Left ventricle myocardium inferior (tissue), 1 donor: ENCODE measurements at places on chromosomes 2 and 18.

- H3K36me3 ChIP-seq = peaks cover 57% of the 10 kb centered on the region
- no peak overlapping the region for H3K4me3 ChIP-seq
- no peak for DNase-seq
These were observed 8.5 kb downstream of the PDK1 start for GRCh38 chr2:172564376-172564775.

DNA sequence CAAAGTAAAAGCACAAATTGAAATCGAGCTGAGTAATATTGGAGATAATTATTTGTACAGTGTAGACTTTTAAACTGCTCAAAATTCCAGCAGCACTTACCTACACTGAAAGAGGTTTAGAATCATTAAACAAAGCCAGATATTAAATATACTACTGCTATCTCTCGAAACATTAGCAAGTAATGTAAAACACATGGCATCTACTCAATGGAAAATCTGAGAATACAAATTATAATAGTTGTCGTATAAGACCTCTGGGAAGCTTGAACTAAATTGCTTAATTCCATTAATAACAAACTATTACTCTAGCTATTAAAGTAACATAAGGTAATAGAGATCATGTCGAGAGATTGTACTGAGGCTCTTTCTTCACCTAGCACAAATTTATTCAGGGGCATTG lies 108.9 kb downstream of the KLHL29 start:
- no peak overlapping the region for H3K4me3 ChIP-seq
- peaks cover 33% of the 10 kb centered on the region for H3K27me3 ChIP-seq
- no peaks in the 10 kb centered on the region for H3K36me3 ChIP-seq
- no peak for DNase-seq
- peaks cover 11% of the 10 kb centered on the region for H3K4me1 ChIP-seq
- H3K27ac ChIP-seq = no peak overlapping the region

- H3K27ac ChIP-seq = peak overlapping the region; percentile 17
- no peaks in the 10 kb centered on the region for H3K36me3 ChIP-seq
- peaks cover 100% of the 10 kb centered on the region for H3K4me1 ChIP-seq
- DNase-seq = no peak
- H3K4me3 ChIP-seq = no peak overlapping the region
These were observed 26.5 kb downstream of the EPAS1 start for GRCh38 chr2:46323730-46324129.

- H3K36me3 ChIP-seq = peaks cover 48% of the 10 kb centered on the region
- H3K27ac ChIP-seq = peak overlapping the region; percentile 87
- peaks cover 53% of the 10 kb centered on the region for H3K4me1 ChIP-seq
- DNase-seq = peak; percentile 72
- no peak overlapping the region for H3K4me3 ChIP-seq
- no peaks in the 10 kb centered on the region for H3K27me3 ChIP-seq
These were observed 34.2 kb downstream of the IMPA2 start for GRCh38 chr18:12015416-12016062.

DNA sequence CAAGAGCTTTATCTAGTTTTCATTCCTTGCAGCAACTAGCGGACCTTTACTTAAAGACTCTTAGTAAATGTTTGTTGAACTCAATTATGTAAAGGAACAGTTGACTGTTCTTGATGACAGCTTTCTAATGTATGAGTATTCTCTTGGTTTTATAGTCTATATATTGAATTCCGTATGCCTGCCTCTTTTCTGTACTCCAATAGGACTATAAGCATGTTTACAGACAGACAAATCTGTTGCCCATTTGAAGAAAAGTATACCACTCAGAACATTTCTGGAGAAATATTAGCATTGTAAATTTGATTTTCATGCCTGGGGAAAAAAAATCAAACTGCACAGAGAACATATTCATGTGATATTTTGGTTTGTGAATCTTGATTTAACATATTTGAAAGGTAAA lies 109.5 kb downstream of the LRRTM1 start:
- DNase-seq = no peak
- H3K4me1 ChIP-seq = no peaks in the 10 kb centered on the region
- no peak overlapping the region for H3K27ac ChIP-seq
- no peaks in the 10 kb centered on the region for H3K36me3 ChIP-seq
- no peak overlapping the region for H3K4me3 ChIP-seq
- H3K27me3 ChIP-seq = no peaks in the 10 kb centered on the region

DNA sequence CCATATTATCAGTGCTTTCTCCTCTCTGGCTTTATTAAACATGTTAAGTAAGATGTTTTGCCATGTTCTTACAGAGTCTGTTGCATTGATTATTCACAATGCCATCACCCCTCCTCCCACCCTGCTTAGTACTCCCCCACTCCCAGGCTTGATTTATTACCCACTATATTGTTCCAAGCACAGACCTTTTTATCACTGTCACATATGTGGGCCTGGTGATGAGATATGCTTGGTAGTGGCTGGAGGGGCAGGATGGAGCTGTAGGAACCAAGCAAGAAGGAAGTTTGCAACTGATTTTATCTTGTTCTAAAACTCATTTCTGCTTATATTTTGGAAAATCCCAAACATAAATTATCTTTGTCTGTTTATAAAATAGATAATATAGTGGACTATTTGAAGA lies 748.2 kb upstream of the CELF4 start:
- DNase-seq = no peak
- no peak overlapping the region for H3K27ac ChIP-seq
- no peaks in the 10 kb centered on the region for H3K27me3 ChIP-seq
- no peaks in the 10 kb centered on the region for H3K36me3 ChIP-seq

GRCh38 chr18:35345460-35345921 lies 1.3 kb upstream of the ZNF24 start:
- peaks cover under 1% of the 10 kb centered on the region for H3K36me3 ChIP-seq
- no peak for DNase-seq
- no peaks in the 10 kb centered on the region for H3K27me3 ChIP-seq
- peak overlapping the region; percentile 9 for H3K4me3 ChIP-seq
- H3K27ac ChIP-seq = peak overlapping the region; percentile 99
- H3K4me1 ChIP-seq = peaks cover 49% of the 10 kb centered on the region

DNA sequence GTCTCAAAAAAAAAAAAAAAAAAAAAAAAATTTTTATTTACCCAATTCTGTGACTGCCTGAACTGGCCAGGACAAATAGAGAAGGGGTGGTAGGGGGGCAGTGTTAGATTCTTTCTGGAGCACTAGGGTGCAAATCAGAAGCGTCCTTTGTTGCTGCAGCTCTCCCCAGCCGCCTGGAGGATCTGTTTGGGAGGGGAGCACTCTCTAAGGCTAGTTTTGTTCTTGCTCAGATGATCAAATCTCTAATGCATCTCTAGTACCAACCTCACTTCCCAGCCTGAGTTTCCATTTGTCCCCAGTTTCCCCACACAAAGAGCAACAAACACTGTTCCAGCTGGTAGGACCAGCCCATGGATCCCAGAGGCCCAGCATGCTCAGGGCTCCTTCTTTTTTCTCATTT lies 83.0 kb downstream of the GBX2 start:
- no peak overlapping the region for H3K4me3 ChIP-seq
- no peak overlapping the region for H3K27ac ChIP-seq
- no peaks in the 10 kb centered on the region for H3K27me3 ChIP-seq
- peaks cover 4% of the 10 kb centered on the region for H3K4me1 ChIP-seq
- no peak for DNase-seq
- H3K36me3 ChIP-seq = no peaks in the 10 kb centered on the region

DNA sequence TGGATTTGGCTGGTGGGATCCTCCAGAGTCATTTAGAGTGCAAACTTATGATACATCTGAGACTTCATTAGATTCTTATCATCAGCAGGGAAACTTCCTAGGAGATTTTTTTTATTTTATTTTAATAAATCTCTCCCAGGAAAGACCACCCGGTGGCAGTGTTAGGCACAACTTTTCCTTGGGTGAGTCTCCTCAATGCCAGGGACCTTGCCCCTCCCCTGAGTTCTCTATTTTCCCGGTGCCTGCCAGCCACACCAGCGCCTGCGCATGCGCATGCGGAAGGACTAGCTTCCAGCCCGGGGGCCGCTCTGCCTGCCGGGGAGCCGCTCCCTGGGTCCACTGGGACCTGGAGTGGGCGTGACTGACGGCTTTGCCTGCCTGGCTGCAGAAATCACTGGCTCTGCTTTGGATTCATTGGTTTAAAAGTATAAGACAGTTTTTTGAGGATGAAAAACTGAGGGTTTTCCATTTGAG lies 86.6 kb downstream of the TMEM182 start:
- peak overlapping the region; percentile 58 for H3K4me3 ChIP-seq
- H3K27me3 ChIP-seq = peaks cover 7% of the 10 kb centered on the region
- H3K36me3 ChIP-seq = no peaks in the 10 kb centered on the region
- no peak overlapping the region for H3K27ac ChIP-seq

DNA sequence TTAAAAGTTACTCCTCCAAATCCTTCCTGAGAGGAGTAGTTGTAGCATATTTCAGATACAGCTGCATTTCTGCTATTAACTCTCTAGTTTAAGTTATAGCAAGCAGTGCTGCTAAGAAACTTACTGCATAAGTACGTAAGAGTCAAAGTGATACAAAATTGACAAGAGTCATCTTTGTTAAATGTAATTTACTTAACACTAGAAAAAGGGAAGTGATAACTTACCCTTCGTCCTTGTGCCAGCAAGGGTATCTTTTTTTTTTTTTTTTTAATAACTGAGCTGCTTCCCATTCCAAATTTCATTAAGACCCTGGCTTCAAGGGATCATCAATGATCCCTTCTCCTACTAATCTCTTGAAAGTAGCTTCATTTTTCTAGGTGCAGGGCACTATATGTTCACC lies 493.0 kb downstream of the PLCL1 start:
- H3K36me3 ChIP-seq = no peaks in the 10 kb centered on the region
- no peak overlapping the region for H3K4me3 ChIP-seq
- no peaks in the 10 kb centered on the region for H3K4me1 ChIP-seq
- DNase-seq = no peak

- no peak overlapping the region for H3K4me3 ChIP-seq
- DNase-seq = peak; percentile 36
- peaks cover 73% of the 10 kb centered on the region for H3K4me1 ChIP-seq
- no peaks in the 10 kb centered on the region for H3K27me3 ChIP-seq
These were observed 139.9 kb downstream of the TANC1 start for GRCh38 chr2:159108181-159108893.

DNA sequence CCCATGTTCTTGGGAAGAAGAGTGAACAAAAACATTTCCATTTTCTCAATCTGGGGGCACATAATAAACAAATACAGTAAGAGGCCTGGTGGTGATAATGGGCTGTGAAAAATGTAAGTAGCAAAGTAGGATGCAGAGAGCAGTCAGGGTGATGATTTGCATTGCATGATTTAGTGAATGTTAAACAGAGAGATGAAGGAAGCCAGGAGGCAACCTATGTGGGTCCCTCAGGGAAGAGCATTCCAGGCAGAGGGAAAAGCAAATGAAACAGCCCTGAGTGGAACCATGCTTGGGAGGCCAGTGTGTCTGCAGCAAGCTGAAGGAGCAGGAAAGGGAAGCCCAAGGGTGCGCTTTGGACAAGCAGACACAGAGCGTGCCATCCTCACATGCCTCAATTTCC lies 5.4 kb downstream of the VIT start:
- H3K4me1 ChIP-seq = peaks cover under 1% of the 10 kb centered on the region
- no peak overlapping the region for H3K4me3 ChIP-seq
- H3K27ac ChIP-seq = peak overlapping the region; percentile 49
- peaks cover 10% of the 10 kb centered on the region for H3K27me3 ChIP-seq
- H3K36me3 ChIP-seq = no peaks in the 10 kb centered on the region

- no peaks in the 10 kb centered on the region for H3K4me1 ChIP-seq
- no peak for DNase-seq
- H3K4me3 ChIP-seq = no peak overlapping the region
- H3K27me3 ChIP-seq = no peaks in the 10 kb centered on the region
- H3K36me3 ChIP-seq = no peaks in the 10 kb centered on the region
These were observed 56.3 kb upstream of the NCKAP5 start for GRCh38 chr2:133624551-133624950.

GRCh38 chr2:20917287-20917660 lies 94.4 kb upstream of the LDAH start:
- H3K27ac ChIP-seq = no peak overlapping the region
- DNase-seq = no peak
- H3K4me1 ChIP-seq = peaks cover 7% of the 10 kb centered on the region
- H3K27me3 ChIP-seq = peaks cover 61% of the 10 kb centered on the region

- no peak overlapping the region for H3K27ac ChIP-seq
- H3K27me3 ChIP-seq = peaks cover 69% of the 10 kb centered on the region
- H3K4me1 ChIP-seq = no peaks in the 10 kb centered on the region
- no peak overlapping the region for H3K4me3 ChIP-seq
- DNase-seq = no peak
- H3K36me3 ChIP-seq = no peaks in the 10 kb centered on the region
These were observed 21.4 kb downstream of the SALL3 start for GRCh38 chr18:79000997-79001396.

DNA sequence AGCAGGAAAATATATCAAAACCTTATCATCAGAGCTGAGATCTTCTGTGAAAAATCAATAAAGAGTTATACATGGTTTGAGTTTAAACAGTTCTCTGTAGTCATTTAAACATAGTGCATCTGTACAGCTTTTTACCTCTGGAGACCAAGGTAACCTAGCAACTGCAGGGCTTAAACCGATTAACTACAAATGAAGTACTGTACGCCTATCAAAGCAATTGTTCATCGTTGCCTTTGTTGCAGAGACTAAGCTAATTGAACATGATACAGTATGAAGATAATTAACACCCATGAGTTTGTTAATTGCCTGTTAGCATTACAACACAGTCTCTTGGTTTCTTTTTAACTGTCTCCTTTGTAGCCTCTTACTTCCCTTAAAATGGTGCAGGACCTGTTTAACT lies 147.9 kb downstream of the LNPK start:
- H3K4me1 ChIP-seq = peaks cover 13% of the 10 kb centered on the region
- H3K4me3 ChIP-seq = no peak overlapping the region
- DNase-seq = no peak
- H3K36me3 ChIP-seq = no peaks in the 10 kb centered on the region
- no peak overlapping the region for H3K27ac ChIP-seq

DNA sequence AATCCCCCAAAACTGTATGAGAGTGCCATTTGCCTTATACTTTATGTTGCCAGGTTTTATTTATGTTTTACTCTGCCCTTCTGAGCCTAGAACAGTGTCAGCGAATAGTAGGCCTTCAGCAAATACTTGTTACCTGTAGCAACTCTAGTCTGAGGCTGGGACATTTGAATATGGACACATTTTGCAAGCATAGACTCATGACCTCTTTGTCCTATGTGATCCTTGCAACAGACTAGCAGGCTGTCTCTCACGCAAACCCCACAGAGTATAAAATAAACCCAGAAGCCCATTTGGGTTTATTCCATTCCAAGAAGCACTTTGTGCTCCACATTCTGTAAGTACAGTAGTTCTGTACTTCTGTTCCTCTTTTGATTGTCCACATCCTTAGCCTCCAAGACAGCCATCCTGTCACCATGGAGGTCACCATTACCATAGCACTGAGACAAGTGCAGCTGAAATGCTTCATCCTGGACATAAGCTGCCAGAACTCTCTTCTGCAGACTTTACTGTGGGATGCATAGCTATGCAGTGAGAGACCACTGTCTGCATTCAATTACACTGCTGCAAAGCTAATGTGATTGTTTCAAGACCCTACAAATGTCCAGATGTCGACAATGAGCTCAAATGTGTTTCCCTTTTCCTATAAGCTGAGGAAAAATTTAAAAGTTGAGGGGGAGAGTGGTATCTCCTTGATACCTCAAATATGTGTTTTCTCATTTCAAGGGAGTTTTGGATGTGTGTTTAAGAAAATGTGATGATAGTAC lies 425.7 kb downstream of the PID1 start:
- H3K27me3 ChIP-seq = no peaks in the 10 kb centered on the region
- no peaks in the 10 kb centered on the region for H3K4me1 ChIP-seq
- no peak for DNase-seq
- H3K4me3 ChIP-seq = no peak overlapping the region
